ENCODE measurements at places on chromosomes 16 and 17. TPM values are rescaled to one million over a fixed set of nuclear protein-coding genes. Genes with fewer than 3 reads are reported as not detected.

TEKT3 gene
- total RNA-seq = 1.3 TPM

FAM171A2 gene
- total RNA-seq = 24.0 TPM

TP53TG3B gene
- total RNA-seq = not detected

EPX gene
- 1.3 TPM for total RNA-seq

SGF29 gene
- 18.4 TPM for total RNA-seq

ADCY9 gene
- total RNA-seq = 17.2 TPM

SBK1 gene
- total RNA-seq = 7.2 TPM

GAST gene
- total RNA-seq = not detected

WFIKKN1 gene
- 1.8 TPM for total RNA-seq

KRT27 gene
- not detected for total RNA-seq

XYLT1 gene
- 17.7 TPM for total RNA-seq

GGT6 gene
- total RNA-seq = 15.0 TPM

TRPV2 gene
- total RNA-seq = 6.1 TPM

PMM2 gene
- 19.8 TPM for total RNA-seq

GSDMA gene
- total RNA-seq = not detected

CBFA2T3 gene
- 4.4 TPM for total RNA-seq

PLEKHH3 gene
- 34.7 TPM for total RNA-seq

PRSS27 gene
- total RNA-seq = 0.47 TPM

ELAC2 gene
- total RNA-seq = 110 TPM

ABCA9 gene
- 12.1 TPM for total RNA-seq

SHPK gene
- 22.8 TPM for total RNA-seq

TMEM100 gene
- 25.9 TPM for total RNA-seq

NACA2 gene
- total RNA-seq = not detected

NOG gene
- total RNA-seq = 3.4 TPM

PPP1R27 gene
- total RNA-seq = 5.7 TPM

CCL2 gene
- 56.1 TPM for total RNA-seq

TEN1 gene
- 24.6 TPM for total RNA-seq

SHISA6 gene
- 1.2 TPM for total RNA-seq

RCVRN gene
- not detected for total RNA-seq

PRSS21 gene
- not detected for total RNA-seq

CACNG1 gene
- total RNA-seq = 25.8 TPM

NPIPB13 gene
- 4.5 TPM for total RNA-seq

ETV4 gene
- total RNA-seq = 12.1 TPM

TBC1D3 gene
- not detected for total RNA-seq

PRR11 gene
- total RNA-seq = 5.3 TPM

HASPIN gene
- 4.2 TPM for total RNA-seq

TBC1D28 gene
- total RNA-seq = not detected

PITPNM3 gene
- total RNA-seq = 11.7 TPM

TMEM132E gene
- total RNA-seq = 3.2 TPM

TNP2 gene
- not detected for total RNA-seq

DNASE1L2 gene
- total RNA-seq = 1.3 TPM

SEPTIN1 gene
- total RNA-seq = 0.41 TPM

TBC1D26 gene
- 0.99 TPM for total RNA-seq

HSD17B2 gene
- total RNA-seq = 43.8 TPM

ASGR1 gene
- total RNA-seq = 5.5 TPM

FTO gene
- 108 TPM for total RNA-seq

IRX3 gene
- 18.9 TPM for total RNA-seq

KCTD19 gene
- 0.47 TPM for total RNA-seq

CALB2 gene
- 0.47 TPM for total RNA-seq

CDR2L gene
- 8.2 TPM for total RNA-seq

WNT9B gene
- total RNA-seq = 53.8 TPM
